ENCODE measurements at places on chromosomes 6 and 20.

- no peak for DNase-seq
Observed at GRCh38 chr20:1600736-1601135, 19.1 kb downstream of the SIRPB1 start.

- DNase-seq = no peak
Observed at GRCh38 chr6:169807699-169808607, 56.5 kb downstream of the ERMARD start.

DNA sequence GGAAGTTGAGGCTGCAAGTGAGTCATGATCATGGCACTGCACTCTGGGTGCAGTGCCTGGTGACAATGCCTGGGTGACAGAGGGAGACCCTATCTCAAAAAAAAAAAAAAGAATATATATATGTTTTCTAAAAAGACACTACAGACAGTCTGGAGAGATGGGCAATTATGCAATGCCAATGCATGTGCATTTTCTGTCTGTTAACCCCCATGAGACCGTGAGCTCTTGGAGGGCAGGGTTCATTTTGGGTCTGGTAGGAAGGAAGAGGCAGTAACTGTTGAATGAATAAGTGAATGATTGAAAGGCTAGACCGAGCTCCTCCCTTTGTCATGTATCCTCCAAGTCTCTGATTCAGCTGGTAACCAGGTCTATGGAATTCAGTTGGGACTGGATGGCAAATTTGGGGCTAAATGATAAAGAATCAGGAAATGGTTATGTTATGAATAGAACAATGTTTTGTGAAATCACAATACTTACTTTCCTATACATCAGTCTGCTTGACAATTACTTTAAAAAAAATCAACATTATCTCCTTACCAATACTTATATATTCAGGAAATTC is 5.6 kb upstream of the BLCAP start:
- DNase-seq = no peak

GRCh38 chr6:70956451-70957283 is at the start of gene B3GAT2:
TSS of gene B3GAT2 (minus strand) at chr6:70957060. CDS start at chr6:70956429, 631 bp downstream.
- no peak for DNase-seq

DNA sequence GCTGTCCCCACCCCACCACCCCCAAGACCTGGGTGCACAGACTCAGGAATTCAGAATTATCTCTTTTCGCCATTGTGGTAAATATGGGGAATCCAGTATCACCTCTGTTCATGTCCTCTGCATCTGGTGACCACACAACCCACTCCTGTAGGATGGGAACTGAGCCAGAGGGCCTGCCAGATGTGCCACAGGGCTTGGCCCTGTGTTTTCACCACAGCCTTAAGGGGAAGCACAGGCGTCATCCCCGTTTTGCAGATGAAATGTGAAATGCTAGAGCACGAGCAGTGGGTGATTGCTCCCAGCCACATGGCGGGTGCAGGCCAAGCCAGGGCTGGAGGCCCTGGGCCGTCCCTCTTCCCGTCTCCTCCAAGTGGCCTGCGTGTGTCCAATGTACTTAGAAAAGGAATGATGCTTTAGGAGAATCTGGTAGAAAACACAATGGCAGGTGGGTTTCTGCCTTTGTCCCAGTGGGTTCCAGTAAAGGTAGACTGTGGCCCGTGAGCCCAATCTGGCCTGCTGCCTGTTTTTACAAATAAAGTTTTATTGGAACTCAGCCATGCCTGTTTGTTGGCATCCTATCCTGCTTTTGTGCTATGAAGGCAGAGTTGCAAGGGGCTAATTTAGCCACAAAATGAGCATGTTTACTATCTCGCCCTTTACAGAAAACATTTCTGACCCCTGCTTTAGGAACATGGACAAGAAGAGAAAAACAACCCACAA is 309.2 kb downstream of the CDH4 start:
- DNase-seq = no peak

- no peak for DNase-seq
Observed at GRCh38 chr6:126721581-126722160, 381.8 kb downstream of the CENPW start.

DNA sequence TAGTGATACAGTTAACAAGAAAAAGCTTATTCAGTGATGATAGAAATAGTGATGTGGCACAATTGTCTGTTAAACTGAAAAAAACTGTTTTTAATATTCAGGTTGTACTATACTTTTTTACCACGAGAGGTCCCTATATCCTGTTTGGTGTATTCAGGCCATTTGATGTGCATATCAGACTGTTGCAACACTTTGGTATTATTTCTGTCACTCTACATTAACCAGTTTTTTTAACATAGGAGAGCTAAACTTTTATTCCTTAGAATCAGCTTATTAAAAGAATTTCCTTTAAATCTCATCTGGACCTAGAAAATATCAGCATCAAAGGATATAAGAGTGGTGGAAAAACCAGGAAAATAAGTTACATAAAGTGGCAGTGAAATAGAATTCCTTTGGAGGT is 36.8 kb downstream of the TSPYL4 start:
- no peak for DNase-seq

DNA sequence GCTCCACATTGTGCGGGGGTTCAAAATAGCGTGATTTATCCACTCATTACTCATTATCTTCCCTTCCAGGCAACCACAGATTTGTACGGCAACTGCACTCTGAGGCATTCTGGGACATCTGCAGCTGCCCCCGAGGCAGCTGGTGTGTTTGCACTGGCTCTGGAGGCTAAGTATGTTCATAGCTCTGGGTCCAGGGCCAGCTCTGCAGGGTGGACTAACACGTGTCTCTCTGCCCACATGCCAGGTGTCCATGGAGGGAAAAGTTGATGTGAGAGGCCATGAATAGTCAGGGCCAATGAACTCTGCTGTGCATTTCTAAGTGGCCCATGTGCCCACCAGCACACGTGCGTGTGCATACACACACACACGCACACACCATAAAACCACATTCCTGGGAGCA is 74.9 kb downstream of the BFSP1 start:
- DNase-seq = no peak

GRCh38 chr6:168183613-168183970 is 104.6 kb upstream of the FRMD1 start:
- DNase-seq = no peak

- no peak for DNase-seq
Observed at GRCh38 chr6:24827162-24827561, 28.4 kb upstream of the ARMH2 start.

DNA sequence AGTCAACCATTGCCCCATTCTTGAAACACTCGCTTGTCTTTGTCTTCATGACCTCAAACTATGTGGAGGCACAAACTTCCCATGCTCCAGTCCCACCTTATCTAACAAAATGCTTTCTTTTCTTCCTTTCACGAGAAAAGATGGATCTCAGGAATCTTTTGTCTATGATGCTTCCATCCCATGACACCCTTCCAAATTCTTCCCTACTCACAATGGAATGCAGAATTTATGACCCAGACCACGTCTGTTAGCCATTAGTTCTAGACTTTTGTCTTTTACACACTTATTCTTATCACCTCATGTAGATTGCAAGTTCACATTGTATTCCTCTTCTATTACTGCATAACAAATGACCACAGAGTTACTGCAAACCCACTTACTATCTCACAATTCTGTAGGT is 24.2 kb upstream of the LAMP5 start:
- DNase-seq = no peak

All from activated CD4-positive, CD25-positive, alpha-beta regulatory T cell (primary cell).